ENCODE measurements at places on chromosomes 4 and X.

DNA sequence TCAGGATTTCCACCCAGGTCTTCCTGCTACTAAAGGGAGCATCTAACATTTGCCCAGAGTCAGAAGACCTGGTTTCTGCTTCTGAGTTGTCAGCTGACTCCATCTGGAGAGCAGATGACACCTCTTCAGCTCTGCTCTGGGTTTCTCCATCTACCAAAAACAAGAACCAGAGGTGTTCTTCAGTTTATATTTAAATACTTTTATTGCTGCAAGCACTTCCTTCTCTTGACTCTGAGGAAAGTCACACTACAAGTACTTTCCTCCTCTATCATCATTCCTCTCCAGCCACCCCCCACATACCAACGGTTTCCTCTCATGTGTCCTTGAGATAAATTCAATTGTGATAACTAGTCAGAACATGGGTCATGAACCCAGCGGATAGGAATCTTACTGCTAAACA, 88.4 kb downstream of the PPP3CA start:
- no peak for DNase-seq

- DNase-seq, result no peak
These were observed 98.3 kb downstream of the GK start for GRCh38 chrX:30751497-30751896.

DNA sequence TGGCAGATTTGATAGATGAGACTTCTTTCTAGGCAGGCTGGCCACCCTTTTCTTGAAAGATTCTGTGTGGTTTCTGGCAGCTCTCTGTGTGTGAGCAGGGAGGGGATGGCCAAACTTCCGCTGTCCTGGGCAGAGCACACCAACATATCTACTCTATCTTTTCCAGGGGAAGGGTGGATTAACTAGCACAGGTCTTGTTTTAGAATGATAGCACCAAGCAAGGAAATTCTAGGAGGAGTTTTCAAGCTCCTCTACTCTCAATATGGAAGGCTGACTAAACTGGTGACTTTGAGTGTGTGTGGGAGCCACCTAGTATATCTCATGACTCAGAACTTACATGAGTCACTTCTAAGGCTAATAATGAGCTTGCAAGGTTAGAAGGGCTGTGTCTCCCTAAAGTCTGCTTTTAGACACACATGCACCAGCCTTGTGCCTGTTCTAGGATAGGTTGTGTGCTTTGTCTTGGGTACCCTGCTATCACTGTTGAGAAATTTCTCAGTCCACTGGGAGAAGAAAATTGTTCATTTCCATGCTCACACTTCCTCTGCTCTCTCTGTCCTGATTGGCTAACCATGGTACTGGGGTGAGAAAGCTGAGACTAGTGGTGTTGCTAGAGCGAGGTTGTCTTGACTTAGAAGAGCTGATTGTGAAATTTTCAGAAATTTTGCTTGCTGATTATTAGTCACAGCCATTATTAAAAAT, 72.9 kb downstream of the YIPF6 start:
- no peak for DNase-seq

- DNase-seq, result peak; percentile 71
These were observed 58.5 kb upstream of the CLCN4 start for GRCh38 chrX:10098270-10098713.

DNA sequence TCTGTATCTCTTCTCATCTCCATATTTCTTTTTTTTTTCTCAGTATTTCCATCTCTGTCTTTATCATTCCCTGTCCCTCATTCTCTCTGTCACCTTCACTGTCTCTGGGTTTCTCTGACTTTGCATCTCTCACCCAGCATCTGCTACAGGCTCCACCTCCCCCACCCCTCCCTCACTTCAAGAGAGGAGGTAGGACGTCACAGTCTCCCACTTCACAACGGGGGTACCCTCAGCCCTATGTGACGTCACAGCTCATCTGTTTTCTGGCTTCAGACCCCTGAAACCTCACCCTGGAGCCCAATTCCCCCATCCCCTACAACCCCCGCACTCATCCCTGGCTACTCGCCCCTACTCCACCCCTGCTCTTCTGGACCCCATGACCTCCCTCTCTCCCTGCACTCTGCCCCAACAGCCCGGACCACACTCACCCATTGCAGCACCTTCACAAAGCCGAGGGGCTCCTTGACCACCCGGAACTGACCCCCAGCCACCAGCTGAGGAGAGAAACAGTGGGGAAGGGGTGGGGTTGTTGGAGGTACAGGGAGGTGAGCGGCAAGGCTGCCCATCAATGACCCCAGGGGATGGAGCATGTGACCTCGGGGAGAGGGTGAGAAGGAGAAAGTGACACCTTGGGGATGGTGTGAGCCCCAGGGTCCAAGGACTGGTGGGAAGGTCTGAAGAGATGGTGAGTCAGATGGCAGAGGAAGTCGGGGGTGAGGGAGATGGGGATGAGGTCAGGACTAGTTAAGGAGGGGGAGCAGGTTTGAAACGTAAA, 1.3 kb downstream of the SYP start:
- DNase-seq, result no peak

DNA sequence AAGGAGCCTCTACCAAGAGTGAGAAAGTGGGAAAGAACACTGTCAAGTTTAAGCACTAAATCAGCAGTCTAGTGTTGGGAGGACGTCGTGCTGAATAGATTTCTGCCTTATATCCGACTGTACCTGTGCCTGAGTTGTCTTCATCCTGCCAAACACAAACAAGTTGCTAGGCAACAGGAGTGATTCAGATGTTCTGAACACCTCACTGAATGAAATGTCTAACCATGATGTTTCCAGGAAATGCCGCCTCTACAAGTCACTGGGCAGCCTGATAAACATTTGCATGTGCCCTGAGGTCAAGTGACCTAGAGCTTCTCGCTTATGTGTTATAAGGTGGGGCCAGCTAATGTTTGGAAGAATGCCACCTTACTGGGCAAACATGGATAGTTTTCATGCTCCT, 37.9 kb downstream of the SGMS2 start:
- DNase-seq, result peak; percentile 23

Data from CD4-positive, alpha-beta T cell (primary cell).